Activated T-cell treated with anti-CD3 and anti-CD28 coated beads, Interleukin-2, amount 50 U/mL, for 72 hours (primary cell): ENCODE measurements at places on chromosomes 1 and 21.
A peak's percentile ranks its signal among the peaks of the same experiment; 100 is the strongest.

DNA sequence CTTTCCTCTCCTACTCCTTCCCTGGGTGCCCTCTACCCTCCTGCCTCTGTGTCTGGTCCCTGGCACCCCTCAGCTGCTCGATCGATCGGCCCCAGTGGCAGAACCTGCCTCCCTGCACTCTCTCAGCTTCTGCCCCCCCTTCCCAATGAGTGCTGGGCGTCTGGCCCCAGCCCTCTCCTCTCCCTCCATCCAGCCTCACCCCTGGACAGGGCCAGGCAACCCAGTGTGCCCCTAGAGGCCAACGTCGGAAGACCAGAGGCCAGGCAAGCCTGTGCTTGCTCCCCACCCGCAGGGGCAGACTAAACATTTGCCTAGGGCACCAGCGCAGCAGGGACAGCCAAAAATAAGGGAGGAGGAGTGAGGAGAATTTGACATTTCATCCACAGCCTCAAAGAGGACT lies 43.5 kb downstream of the LGR6 start:
- peak; percentile 63 for DNase-seq

DNA sequence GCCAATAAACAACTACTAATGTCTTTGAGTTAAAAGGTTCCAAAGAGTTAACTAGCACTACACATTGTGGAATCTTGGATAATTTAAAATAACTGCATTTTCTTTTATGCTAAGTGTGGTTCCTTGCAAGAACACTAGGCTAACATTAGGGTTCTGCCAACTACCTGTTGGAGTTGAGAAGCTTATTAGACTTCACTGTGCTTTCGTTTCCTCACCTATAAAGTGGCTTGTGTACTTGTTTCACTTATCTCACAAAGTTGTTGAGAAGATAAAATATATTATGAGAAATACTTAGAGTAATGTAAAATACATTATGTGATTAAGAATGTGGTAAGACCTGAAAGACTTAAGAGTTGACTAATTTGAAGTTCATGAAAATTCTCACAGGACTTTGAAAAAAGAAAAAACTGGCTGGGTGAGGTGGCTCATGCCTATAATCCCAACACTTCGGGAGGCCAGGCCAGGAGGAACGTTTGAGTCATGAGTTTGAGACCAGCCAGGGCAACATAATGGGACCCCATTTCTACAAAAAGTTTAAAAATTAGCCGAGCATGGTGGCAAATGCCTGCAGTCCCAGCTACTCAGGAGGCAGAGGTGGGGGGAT lies 5.6 kb upstream of the RRAGC start:
- DNase-seq: no peak

GRCh38 chr1:54229281-54229891 lies 29.4 kb downstream of the MRPL37 start:
- peak; percentile 40 for DNase-seq

GRCh38 chr1:12599657-12600056 lies 18.4 kb downstream of the DHRS3 start:
- no peak for DNase-seq

DNA sequence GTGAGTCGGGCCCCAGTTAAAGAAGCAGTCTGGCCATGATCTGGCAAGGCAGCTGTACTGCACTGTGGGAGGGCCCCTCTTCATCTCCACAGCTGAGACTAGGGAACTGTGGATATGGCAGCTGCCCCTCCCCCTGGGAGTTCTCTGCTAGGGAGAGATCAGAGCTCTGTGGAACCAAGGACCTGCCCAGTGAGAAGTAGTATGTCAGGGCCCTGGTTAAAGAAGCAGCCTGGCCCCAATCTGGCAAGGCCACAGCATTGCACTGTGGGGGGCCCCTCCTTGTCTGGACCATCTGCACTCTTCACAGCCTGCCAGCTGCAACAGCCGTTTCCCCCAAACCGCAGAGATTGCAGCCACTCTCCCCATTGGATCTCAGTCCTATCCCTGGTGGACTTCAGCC lies 208.5 kb downstream of the DNAH14 start:
- DNase-seq: no peak

DNA sequence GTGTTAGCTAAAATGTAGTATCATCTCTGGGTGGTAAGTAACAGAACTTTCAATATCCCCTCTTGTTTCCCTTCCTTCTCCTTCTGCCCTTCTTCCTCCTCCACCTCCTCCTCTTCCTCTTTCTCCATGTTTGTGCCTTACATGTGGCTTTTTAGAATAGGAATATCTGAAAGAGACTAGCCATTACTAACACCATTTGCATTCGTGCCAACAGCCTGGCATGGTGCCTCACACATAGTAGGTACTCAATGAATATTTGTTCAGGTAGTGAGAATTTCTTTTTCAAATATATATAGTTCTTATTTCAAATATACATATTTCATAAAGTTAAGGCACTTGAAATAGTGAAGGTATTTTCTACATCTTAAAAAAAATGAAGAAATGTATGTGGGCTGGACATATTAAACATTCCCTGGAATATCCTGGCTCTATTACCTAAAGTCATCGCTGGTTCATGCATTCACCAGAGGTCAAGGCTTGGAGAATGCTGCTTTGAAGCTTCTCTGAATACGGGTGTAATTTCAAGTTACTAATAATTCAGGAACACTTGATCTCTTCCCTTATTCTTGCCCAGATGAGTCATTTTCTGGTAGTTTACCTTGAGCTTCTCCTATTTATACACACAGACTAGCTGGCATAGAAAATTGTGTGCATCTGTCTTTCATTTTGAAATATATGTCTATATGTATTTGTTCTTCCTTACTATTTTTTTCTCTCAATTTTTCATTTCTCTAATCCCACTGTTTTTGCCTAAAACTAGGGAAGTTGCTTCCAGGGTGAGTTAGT lies 319.4 kb downstream of the TGFB2 start:
- no peak for DNase-seq

- no peak for DNase-seq
These were observed 23.9 kb downstream of the PKN2 start for GRCh38 chr1:88708011-88708410.

DNA sequence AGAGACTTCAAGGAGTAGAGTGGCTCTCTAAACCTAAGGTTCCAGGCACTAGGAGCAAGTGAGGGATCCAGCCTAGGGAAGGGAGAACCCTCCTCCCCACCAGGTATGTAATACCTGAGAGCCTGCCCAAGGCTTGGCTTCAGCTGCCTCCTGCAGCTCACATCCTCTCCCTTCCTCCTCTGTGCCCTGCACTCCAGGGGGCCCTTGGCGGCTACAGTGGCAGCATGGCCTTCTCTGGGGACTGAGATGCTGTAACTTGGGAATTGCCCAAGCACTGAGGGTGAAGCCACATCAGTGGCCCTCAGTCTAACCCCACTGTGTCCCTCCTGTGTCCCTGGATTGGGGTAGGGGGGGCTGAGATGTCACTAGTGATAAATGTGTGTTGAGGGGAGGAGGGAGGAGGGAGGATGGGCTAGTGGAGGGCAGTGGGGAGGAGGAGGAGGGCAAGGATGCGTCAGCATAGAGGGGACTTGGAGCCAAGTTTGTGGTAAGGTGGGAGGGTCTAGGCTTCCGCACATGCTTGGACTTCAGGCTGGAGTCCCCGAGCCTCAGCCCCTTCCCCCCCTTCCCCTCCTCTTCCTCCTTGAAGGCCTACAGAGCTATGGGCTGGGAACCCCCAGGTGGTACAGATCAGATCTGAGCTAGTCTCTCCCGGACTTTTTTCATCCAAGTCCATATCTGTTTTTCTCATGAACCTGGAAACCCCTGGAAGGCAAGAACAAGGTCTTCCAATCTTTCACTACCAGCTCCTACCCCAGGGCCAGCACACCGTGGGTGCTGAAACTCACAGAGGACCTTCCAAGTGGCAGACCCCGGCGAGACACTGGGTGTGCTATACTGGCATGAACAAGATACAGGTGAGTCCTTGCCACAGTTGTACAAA lies 17.5 kb downstream of the COL9A2 start:
- no peak for DNase-seq

DNA sequence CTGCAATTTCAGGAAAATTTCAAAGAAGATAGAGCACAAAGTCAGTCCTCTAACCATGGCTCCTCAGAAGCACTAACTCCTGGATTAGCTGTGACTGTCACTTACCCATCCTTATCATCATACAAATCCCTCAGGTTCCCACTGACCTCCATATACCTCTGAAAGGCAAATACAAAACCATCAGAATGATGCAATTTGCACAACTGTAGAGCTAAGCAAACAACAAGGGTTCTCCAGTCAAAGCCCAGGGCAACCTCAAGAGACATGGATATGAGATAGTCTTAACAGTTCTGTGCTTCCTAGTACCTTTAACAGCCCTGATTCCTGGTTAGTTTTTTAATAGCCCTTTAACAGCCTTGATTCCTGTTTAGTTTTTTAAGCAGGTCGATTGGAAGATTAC lies 2.1 kb downstream of the SF3A3 start:
- DNase-seq: no peak

GRCh38 chr1:155158991-155159390 lies 14.1 kb downstream of the KRTCAP2 start:
- DNase-seq: no peak

- no peak for DNase-seq
These were observed 304.9 kb upstream of the USP24 start for GRCh38 chr1:55519937-55520683.

- DNase-seq: no peak
These were observed 71.6 kb upstream of the SMYD2 start for GRCh38 chr1:214209260-214209808.

DNA sequence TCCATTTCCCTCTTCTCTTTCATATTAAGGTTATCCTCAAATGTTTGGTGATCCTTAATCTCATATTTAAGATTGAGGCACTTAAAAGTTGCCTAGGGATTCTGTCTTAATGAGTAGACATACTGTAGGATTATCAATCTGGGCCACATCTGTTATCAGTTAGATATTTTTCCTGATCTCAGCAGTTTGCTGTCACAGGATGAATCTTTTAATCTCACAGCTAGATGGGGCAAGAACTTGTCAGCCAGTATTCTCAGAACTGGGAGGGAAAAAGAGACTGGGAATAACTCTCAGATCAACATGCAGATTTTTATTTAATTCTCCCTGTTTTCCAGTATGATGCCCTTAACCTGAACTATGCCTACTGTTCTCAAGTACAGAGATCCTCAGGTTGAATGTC lies 14.0 kb downstream of the ZNF644 start:
- DNase-seq: no peak

DNA sequence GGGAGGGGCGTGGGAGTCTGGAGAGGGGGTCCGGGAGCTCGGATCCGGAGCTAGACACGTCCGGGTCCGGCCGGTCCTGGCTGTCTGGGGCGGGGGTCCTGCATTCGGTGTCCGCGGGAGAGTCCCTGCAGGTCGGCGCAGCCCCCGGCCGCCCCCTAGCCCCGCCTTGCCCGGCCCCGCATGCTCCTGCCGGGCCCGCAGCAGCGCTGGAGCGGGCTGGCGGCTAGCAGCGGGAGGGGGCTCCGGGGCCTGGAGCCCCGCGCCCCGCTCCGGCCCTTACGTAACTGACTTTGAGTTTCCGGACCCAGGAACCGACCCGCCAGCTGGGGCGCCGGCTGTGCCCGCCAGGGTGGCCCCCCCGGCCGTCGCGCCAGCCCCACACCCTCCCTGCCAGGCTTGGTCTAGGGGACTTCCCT lies 26.9 kb upstream of the EPB41 start:
- peak; percentile 31 for DNase-seq

DNA sequence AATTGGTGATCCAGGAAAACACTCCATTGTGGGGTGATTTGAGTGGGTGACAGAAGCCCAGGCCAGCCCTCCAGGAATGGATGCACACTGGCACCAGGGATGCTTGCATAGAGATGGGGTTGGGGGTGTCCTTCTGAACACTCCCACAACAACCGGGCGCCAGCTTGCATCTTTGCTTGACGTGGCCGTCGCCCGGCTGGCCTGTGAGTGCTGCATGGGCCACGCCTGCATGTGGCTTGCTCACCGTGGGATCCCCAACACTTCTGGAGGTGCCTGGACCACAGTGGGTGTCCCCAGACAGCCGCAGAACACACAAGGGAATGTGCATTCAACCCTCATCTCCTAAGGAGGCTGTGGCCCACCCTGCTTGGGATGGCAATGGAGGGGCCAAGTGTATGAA lies 55.1 kb downstream of the SIK1 start:
- no peak for DNase-seq

DNA sequence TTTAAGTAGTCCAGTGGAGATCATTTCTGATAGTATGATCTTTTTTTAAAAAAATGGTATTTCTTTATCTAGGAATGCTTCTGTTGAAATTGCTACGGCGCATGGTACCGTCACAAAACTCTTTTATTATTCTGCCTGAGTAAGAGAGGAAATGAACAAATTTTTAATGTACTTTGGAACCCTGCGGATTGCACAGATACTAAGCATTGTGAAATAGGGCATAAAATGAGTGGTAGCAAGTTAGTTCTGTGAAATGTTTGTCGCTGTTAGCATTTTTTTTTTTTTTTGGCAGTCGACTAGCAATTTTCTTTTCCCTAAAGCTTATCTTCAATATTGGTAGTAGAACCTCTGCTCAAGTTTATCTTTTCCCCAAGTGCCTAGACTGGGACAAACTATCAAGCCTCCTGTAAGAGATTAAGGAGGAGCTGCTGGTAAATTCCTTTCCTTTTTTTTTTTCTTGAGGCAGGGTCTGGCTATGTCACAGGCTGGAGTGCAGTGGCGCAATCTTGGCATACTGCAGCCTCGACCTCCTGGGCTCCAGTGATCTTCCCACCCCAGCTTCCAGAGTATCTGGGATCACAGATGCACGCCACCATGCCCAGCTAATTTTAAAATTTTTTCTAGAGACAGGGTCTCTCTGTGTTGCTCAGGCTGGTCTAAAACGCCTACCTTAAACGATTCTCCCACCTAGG lies 2.2 kb downstream of the ITSN1 start:
- DNase-seq: no peak

DNA sequence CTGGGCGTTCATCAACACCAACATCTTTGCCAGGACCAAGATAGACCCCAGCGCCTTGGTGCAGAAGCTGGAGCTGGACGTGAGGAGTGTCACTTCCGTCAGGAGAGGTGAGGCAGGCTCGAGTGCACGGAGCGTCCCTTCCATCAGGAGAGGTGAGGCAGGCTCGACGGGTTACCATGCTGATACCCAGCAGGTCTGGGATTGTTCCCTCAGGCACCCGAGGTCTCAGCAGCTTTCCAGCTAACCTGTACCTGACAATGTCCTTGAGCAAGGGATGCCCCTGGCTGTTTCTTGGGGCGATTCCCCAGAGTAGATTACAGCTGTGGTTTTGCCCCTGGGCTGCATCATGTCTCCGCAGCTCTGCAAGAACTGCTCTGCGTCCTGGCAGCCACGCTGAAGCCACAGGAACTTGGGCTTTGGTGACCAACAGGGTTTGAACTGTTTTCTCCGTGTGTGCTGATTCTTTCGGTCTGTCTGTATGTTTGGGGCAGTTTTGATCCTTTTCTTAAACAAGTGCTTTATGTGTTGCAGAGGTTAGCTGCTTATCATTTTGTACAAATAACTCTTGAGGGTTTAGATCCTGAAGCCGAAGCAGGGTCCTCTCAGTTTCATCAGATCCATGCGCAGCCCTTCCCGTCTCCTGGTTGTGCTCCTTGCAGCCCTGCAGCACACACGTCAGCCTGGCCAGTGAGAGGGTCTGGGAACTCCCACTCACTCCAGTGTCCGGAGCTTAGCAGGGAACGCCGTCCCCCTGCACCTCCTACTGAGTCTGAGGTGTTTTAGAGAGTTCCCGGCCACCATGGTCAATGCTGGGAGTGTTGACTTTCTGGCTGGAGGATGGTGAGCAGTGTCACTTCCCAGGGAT lies 4.1 kb downstream of the SLX9 start:
- no peak for DNase-seq

- no peak for DNase-seq
These were observed 49.4 kb downstream of the NGF start for GRCh38 chr1:115288591-115289198.
